ENCODE measurements at places on chromosomes 7 and 10.

DNA sequence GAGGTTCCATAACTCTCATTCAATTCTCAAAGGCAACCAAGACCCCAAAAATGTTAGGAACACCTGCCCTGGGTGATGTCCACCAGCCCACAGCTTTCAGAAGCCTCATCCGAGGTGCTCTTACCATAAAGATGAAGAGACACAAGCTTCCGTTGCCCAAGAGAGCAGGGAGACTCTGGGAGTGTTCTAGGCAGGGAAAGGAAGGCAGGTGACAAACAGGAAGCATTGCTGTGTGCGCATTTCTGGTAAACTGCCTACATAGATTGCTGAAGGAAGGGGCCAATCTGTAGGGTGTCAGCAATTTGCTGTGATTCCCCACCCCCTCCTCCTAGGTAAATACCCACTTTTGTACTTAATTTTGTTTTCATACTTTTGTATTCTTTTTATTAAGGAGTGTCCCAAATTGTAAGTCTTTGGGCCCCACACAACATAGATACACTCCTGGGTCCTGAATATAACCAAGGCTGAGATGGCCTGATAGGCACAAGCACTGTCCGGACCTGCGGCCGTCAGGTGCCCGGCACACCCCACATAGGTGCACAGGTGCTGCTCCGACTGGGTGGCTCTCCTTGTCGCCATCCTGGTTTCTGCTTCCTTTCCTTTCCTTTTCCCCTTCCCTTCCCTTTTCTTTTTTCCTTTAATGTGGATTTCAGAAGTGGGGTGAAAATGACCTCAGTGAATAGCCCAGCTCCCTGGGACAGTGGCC lies 51.4 kb upstream of the SMNDC1 start:
- no peak for DNase-seq

DNA sequence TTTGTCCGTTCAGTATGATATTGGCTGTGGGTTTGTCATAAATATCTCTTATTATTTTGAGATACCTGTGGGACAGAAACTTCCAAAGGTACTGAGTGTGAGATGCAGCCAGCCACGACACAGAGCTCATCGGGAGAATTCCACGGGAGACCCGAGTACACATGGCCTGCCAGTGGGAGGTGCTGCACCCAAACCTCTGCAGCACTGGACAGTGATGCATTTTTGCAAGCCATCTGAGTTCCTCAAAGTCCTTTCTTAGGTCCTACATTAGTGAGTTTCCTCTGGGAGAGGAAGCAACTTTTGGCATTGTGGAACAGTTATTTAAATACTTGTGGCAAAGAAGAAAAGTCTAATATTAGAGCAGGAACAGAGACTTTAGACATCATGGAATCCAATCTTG lies 77.5 kb downstream of the ARID5B start:
- DNase-seq = no peak

- DNase-seq = peak; percentile 77
Observed at GRCh38 chr7:16420649-16421332, 547 bp downstream of the CRPPA start.

GRCh38 chr7:130667593-130668257 lies 823 bp downstream of the COPG2 start:
- DNase-seq = no peak

DNA sequence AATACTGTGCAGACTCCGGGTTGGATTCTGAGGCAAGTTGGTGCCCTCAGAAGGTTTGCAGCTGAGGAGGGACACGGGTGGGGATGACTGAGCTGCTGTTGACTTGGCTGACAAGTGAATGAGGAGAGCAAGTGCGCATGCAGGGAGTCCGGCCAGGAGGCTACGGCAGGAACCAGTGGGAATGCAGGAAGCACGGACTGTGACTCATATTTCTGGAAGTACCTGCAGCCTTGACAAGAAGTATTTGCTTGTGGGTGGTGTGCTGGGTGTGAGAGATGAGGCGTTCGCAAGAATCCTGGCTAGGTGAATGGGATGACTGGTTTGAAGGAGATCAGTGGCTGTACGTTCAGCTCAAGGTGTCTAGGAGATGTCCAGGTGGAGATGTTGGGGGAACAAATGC lies 30.8 kb upstream of the FXYD4 start:
- no peak for DNase-seq

DNA sequence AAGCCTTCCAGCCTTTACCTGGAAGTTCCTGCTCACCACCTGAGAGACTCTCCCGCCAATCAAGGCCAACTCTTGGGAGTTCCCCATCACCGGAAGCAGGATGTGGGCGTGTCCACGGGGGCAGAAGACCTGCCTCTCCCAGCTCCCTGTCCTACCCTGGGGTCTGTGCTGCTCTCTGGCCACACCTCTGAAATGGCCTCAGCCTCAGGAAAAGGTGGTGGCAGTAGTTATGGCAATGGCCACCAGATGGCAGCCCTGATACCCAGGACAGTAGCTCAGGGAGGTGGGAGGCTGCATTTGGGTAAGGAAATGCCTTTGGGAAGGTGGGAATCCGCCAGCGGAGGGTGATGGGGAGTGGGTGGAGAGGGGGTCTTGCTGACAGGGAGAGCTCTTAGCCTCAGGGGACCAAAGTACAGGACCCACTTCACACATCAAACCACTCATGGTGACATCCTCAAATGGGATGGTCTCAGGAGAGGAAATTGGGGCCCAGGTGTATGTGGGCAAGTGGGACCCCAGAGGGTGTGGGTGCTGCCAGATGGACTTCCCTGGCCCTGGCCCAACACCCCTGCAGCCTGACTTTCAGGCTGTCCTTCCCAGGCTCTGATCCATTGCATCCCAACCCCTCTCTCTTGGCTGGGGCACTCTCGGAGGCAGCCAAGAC lies 33.9 kb downstream of the KAZALD1 start:
- peak; percentile 50 for DNase-seq

DNA sequence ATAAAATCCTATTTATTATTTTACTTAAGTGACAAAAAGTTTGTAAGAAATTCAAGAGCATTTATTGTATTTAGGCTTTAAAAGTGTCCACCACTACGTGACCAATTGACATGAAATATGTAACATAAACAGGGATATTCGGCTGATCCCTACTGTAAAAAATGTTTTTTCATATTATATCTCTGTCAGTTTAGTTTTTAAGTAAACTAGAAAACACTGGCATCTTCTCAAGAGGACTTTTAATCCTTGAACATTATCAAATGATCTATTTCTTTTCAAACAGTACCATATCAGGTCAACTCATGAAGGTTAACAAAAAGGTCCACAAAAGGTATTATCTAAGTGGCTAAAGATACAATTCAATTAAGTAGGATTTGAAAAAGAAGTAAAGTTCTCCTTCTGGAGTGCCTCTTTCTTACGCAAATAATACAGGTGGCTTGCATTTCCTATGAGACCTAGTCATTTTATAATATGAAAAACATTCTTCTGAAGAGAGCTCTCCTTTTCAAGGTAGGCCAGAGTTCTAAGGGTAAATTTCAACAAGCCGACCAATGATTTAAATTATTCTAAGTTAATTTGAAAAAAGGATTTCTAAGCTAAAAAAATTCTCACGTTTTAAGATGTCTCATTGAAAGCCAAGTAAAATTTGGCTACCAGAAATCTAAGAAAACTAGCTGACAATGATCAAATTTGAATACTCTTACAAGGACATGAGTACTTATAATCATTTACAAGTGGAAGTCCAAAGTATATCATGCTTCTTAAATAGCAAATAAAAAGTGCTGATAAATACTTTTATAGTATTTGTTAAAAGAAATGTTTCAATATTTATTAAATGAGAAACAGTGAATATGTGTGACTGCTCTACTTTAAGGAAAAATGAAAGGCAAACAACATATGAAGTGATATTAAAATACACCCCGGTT lies 133.5 kb downstream of the NRBF2 start:
- peak; percentile 47 for DNase-seq

GRCh38 chr7:44215531-44215930 lies 14.8 kb downstream of the YKT6 start:
- DNase-seq = no peak

- DNase-seq = no peak
Observed at GRCh38 chr7:14483663-14484062, 418.9 kb downstream of the DGKB start.

DNA sequence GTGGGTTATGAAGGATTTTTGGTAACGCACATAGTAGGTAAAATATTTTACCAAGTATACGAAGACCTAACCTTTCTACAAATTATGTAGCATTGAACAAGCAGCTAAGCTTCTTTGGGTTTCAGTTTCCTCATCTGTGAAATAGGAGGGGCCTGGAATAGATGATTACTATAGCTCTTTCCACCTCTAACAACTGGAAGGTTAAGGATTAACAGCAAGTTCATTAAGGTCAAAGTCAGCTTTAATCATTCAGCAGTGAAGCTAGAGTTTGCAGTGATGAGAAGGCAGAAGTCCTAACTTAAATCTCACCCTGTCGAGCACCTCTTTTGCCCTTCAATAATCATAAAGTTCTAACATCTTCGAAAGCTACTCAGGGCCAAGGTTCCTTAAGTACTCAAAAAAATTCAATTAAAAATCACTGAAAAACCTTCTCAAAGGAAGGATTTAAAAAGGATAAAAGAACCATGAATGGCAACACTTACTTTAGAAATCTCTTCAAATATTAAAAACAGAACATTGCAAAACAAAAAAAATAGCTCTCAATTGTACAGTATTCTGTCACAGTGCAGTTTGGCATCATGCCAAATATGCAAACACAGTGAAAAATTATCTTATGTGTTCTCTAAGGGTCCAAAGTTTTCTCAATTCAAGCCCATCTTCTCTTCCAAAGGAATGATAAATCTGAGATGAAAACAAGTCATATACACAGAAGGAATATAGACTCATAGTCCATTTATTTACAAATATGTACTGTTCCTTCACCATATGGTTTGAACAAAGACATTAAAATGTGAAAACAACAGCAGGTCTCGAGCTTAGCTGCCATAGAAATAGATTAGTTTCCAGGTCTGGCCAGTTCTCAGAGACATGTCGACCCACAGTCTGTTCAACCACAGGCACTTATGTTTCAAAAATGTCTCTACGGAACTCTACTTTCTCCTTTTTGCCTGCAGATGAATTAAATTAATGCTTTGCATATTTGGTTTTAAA lies 152.0 kb upstream of the SLC13A1 start:
- DNase-seq = peak; percentile 9

DNA sequence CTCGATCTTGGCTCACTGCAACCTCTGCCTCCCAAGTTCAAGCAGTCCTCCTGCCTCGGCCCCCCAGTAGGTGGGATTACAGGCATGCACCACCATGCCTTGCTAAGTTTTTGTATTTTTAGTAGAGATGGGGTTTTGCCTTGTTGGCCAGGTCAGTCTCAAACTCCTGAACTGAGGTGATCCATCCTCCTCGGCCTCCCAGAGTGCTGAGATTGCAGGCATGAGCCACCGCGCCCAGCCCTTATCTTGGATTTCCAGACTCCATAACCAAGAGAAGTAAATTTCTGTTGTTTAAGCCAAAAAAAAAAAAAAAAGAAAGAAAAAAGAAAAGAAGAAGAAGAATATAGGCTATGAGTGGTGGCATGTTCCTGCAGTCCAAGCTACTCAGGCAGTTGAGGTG lies 53.3 kb upstream of the RABGEF1 start:
- DNase-seq = no peak

DNA sequence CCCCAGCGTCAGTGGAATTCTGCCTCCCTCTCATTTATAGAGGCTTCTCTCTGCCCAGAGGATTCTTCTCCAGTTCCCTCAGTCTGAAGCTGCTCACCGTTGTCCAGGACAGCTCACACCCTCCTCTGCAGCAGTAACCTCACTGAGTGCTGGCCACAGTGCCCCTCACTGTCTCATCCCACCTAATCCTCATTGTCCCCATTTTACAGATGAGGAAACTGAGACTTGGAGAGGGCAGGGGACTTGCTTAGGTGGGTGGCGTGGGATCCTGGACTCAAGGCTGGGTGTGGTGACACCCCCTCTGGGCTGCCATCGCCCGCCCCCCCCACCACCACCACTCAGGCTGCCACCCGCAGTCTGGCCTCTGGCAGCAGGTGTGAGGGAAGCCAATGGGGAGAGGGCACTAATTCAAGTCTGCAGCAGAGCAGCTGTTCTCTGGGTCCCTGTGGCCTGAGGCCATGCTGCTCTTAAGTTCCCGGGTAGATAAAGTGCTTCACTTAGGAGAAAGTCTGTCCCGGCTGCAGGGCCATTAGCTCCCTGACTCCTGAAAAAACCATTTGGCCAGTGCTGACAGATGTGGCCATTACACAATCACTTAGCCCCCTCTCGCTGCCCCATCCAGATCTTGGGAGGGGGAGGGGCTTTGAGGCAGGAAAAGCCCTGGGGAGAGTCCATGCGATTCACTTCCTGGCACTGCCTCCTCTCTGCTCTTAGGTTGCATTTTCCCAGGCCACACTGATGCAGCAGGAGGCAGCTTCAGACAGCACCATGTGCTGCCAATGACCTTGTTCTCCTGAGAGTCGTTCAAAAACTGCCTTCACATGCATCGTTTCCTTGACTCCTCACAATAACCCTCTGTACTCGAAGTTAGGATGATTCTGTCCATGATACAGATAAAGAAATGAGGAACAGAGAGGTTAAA lies 36.3 kb downstream of the DRGX start:
- no peak for DNase-seq

- no peak for DNase-seq
Observed at GRCh38 chr10:3427950-3428354, 255.4 kb upstream of the PITRM1 start.

- DNase-seq = no peak
Observed at GRCh38 chr7:128309124-128309523, 34.6 kb downstream of the RBM28 start.

DNA sequence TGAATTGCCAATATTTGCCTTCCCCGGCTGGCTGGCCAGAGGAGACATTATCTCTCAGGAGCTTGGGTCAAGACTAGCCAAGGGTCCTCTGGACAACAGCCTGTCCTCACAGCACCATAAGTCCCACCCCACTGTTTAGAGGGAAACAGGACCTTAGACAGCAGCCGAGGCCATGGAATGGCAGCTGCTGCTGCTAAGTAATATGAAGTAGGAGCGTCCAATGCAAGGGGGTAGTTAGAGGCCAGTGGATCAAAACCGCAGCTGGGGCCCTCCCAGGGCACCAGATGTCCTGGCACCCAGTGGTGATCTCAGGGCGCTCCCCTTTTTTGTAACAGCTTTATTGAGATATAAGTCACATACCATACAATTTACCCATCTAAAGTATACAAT lies 12.9 kb upstream of the KCP start:
- no peak for DNase-seq

DNA sequence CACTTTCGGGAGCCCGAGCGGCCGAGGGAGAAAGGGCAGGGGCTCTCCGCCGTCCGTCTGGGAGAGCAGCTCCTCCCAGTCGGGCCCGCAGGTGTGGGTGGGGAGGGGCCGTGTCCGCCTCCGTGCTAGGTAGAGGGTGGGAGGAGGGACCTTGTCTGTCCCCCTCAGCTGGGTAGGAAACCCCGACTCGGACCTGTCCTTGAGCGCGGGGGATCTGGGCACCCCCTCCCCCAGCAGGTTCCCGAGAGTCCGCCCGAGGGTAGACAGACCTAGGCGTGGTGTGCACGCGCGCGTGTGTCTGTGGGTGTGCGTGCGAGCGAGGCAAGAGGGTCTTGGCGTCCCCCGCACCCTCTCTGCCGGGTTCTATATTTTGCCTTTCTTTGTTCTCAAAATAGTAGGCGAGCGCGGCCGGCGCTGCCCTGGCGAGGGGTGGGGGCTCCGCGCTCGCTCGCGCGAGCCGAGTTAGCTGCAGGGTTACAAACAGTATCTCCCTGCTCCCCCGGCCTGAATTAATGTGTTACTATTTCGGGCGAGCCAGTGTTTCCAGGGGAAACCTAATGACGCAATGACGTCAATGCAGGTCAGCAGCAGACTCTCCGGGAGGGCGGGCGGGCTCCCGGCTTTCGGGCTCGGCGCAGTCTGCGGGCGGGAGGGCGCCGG lies 73.9 kb upstream of the LEP start:
- DNase-seq = no peak

- no peak for DNase-seq
Observed at GRCh38 chr7:1422512-1423263, 36.6 kb downstream of the MICALL2 start.
